ENCODE measurements at places on chromosomes 7 and 10.

GRCh38 chr7:158396982-158397862 is 190.4 kb downstream of the PTPRN2 start:
- no peak for DNase-seq

DNA sequence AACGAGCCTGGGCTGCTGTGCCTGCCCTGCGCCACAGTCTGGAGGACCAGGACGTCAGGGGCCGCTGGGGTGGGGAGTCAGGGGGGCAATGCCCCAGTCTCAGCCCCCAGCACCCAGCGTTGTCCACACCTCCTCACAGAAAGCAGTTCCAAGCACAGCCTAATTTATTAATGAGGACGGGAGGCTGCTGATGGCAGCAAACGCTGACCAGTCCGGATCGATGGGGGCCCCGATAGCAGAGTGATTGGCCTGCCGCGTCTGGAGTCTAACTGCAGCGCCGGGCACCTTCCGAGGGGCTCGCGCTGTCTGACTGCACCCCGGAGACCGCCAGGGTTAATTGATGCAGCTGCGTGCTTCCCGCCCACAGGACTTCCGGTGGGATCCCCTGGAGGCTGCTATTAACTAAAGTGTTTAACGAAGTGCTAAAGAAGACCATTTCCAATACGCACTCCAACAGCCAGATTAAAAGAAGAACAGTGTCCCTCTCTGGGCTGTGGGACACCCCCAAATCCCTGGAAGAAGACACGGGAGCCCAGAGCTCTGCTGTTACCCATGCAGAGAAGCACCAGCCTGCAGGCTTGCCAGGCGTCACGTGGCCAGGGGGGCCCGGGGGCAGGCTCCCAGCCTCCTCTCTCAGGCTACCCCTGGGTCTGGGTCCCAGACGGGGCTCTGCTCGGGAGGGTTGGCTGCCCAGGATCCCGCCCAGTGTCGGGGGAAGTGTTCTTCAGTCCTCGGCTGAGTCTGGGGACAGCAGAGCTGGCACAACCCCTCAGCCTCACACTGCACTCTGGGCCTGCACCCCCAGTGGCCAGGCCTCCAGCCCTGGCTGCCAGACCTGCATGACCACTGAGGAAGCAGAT is 63.8 kb downstream of the MICALL2 start:
- DNase-seq = no peak

GRCh38 chr7:121107923-121108498 is 119.5 kb downstream of the CPED1 start:
- peak; percentile 55 for DNase-seq

DNA sequence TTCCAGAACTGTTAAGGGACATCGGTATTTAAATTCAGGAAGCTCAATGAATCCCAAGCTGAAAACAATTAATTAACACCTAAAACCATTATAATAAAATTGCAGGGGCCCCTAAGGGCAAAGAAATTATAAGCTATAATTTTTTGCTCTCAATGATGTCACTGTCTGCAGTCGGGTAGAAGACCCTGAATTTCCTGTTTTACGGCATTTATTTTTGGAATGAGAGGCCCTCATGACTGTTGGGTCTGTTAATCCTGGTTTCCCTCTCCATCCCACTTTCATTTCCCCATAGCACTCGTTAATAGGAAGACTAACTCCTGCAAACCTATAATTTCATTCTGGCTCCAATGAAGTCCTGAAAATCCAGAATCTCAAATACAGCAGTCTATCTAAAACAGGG is 25.8 kb upstream of the GPR37 start:
- DNase-seq = no peak

DNA sequence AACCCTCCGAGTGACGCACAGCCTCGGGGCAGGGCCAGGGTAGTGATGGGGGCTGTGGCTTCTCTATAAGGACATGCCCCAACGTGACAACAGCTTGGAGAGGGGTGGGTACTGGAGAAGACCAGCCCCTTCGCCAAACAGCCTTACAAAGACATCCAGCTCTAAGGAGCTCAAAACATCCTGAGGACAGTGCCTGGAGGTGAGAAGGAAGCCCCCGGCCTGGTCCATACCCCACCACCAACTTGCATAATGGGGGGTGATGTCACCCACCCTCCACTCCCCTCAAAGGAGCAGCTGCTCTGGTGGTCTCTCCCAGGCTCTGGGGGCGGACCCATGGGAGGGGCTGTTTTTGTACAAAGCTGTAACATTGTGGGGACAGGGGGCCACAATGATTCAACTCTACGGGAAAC is 15.1 kb downstream of the PRSS2 start:
- DNase-seq = peak; percentile 85

- no peak for DNase-seq
Measured at GRCh38 chr7:151590850-151591771, 71.4 kb upstream of the RHEB start.

GRCh38 chr7:98323597-98324322 is 42.3 kb downstream of the BRI3 start:
- DNase-seq = no peak

- no peak for DNase-seq
Measured at GRCh38 chr7:92639966-92640365, 49.8 kb upstream of the FAM133B start.

DNA sequence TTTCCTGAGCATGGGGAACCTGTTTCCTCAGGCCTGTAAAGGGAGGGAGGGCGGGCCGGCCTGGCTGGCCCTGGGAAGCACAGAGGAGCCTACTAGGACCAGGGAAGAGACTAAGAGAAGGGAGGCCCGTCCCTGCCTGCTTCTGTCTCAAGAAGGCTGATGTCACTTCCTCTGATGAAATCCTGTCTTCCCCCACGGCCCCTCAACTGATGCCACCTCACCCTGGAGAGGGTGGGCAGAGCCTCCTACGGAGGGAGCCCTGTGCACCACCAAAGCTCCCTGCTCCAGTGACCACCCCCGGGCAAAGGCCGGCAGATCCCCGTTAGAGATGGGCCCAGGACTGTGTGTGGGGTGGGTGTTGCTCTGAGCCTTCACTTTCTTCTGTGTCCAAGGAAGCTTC is 1.0 kb upstream of the PILRA start:
- DNase-seq = no peak

DNA sequence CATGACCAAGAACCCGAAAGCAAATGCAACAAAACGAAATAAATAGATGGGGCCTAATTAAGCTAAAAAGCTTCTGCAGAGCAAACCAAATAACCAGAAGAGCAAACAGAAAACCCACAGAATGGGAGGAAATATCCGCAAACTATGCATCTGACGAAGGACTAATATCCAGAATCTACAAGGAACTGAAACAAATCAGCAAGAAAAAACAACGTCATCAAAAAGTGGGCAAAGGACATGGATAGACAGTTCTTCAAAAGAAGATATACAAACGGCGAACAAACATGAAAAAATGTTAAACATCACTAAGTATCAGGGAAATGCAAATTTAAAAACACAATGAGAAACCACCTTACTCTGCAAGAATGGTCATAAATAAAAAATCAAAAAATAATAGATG is 35.3 kb upstream of the CACUL1 start:
- no peak for DNase-seq

DNA sequence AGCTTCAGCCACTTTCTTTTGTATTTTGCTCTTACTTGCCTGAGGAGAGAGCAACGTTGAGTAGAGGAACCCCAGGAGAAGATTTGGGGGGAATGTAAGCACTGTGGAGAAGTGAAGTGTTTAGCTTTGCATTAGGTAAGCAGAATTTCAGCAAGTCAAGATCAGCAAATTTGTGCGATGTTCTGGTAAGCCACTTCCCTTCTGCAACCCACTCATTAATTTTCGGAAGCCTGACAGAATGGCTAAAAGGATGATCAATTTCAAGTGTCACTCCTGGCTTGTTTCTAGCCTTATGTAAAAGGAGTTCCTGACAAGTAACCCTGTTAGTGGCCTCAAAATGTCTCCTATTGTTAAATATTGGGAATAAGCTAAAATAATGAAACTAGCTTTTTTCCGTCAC is 48.5 kb upstream of the NXPH1 start:
- no peak for DNase-seq

DNA sequence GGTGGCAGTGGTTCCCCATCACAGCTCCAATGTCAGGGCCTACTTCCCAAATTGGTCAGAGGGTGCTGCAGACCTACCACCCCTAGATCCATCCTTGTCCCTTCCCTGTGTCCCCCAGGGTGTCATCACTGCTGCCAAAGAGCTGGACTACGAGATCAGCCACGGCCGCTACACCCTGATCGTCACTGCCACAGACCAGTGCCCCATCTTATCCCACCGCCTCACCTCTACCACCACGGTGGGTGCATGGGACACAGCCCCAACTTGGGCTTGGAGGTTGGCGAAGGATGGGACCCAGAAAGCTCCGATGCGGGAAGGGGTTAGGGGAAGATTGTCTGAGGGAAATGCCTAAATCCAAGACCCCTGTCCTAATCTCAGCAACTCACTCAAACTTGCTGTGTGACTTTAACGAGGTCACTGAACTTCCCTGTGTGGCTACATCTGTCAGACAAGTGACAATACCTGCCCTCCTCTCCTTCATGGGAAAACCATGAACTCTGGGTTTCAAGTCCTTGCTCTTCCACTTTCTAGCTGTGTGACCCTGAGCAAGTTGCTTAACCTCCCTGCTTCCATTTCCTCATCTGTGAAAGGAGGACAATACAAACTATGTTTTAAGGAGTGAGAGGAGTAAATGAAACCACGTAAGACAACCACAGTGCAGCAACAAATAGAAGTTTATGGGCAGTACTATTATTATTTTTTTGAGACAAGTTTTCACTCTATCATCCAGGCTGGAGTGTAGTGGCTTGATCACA is 4.9 kb upstream of the VSIR start:
- DNase-seq = no peak

- DNase-seq = no peak
Measured at GRCh38 chr7:81562581-81562980, 207.3 kb downstream of the HGF start.

GRCh38 chr10:54159924-54160323 is 641.1 kb downstream of the PCDH15 start:
- DNase-seq = no peak

DNA sequence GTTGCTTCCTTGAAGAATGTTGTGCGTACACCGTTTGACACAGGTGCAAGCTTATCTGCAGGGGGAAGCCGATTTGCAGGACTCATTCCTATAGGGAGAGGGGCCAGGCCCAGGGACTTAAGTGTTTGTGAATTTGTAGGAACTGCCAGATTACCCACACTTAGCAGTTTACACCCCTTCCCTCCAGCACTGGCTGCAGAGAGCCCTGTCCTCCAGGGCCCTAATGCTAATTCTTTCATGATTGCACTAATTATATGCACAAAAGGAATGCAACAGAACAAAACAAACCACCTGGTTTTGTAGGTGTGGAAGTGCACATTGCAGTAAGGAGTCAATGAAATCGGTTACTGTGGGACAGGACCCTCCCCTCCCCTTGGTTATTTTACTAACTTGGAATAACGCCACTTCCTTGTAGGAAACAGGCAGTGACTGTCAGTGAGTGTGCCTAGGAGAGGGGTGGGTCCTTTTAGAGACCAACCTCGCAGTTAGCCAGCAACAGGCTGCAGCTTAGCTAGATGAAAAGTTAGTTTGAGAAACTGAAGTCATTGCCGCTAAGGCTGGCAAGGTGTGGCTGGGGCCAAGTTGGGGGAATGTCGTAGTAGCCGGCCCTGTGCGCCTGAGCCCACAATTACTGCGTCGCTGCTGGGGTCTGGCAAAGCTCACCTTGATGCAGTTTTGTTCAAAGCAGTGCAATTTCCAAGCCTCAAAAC is 60.6 kb downstream of the CUX1 start:
- DNase-seq = no peak

- DNase-seq = no peak
Measured at GRCh38 chr10:103295374-103296015, 18.6 kb downstream of the INA start.

DNA sequence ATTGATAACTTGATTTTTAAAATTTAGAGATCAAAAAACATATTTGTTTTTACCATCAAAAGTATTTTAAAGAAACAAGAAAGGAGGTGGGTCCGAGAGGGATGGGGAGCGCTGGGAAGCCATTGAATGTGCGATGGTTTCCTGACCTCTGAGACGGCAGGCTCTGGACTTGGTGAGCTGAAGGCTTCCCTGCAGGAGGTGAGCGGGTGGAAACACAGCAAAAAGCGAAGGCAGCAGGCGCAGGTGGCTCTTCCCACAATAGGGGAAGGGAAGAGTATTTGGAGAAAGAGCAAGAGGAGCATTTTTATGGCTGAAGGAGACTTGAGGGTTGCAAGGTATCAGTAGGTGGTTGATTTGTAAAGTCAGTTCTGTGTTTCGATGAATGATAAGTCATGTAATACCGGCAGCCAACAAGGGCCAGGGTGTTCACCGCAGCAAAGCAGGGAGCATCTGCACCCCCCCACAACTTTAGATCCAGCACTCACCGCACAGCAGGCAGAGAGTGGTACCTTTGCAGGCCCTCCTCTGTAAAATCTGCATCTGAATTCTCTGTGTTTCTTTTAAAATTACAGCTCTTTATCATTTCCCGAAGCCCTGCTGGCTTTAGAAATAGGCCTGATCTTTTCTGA is 10.5 kb downstream of the C10orf53 start:
- no peak for DNase-seq

- DNase-seq = no peak
Measured at GRCh38 chr10:88097536-88097935, 234.1 kb downstream of the PTEN start.

- DNase-seq = no peak
Measured at GRCh38 chr10:28734938-28735759, 57.8 kb downstream of the BAMBI start.

GRCh38 chr7:113799896-113800295 is 118.9 kb downstream of the PPP1R3A start:
- DNase-seq = no peak

- DNase-seq = no peak
Measured at GRCh38 chr10:128625926-128626325, 499.7 kb upstream of the MKI67 start.

- no peak for DNase-seq
Measured at GRCh38 chr7:19958309-19958896, 185.0 kb upstream of the TMEM196 start.

DNA sequence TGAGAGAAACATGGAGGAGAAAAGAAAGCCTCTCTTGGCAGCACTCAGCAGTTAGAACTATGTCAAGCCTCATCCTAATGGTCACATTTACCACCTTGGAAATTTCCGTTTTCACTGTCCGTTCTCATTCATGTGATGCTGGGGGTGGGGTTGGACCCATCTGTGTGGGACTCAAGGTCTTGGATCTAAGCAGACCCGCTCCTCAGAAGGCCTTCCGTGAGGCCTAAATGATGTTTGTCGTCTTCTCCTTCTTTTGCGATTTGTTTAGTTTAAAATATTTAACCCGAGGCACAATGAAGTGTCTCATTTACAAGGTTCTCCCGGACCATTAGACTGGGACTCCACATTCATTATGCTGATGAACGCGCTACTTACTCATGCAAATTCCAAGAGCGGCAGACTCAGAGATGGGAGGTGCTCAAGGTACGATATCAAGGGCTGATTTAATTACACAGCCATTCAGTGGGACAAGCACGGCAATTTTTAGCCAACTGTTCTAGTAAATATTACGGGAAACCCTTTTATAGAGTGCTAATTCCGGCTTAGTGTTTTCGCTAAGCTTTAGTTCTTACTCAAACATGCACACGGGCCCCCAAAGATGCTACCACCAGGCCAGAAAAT is 109.1 kb upstream of the EFCAB10 start:
- DNase-seq = no peak

Data from naive thymus-derived CD4-positive, alpha-beta T cell (primary cell).